ENCODE measurements at places on chromosomes 2 and 18.

DNA sequence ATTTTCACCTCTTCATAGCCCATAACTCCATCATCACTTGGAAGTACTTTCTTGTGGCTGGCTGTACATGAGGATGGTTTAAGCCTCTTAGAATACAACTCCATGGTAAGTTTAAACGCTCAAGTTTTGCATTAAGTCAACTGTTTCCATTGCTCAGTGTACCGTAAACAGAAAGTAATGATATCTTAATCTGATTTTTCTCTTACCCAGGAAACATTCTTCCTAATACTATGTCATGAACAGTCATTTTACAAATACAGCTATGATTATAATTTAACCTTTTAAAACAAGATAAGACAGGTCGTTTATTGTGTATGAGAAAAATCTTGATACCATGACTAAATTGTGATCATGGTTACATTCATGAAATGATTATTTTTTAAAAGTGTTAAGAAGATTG is 11.6 kb upstream of the DYNC2LI1 start:
- DNase-seq: no peak

- DNase-seq: no peak
Observed at GRCh38 chr2:58475756-58476155, 234.6 kb upstream of the FANCL start.

- DNase-seq: no peak
Observed at GRCh38 chr18:69774831-69775230, 172.8 kb downstream of the CD226 start.

GRCh38 chr2:237927986-237928385 is 38.8 kb upstream of the UBE2F start:
- DNase-seq: no peak

DNA sequence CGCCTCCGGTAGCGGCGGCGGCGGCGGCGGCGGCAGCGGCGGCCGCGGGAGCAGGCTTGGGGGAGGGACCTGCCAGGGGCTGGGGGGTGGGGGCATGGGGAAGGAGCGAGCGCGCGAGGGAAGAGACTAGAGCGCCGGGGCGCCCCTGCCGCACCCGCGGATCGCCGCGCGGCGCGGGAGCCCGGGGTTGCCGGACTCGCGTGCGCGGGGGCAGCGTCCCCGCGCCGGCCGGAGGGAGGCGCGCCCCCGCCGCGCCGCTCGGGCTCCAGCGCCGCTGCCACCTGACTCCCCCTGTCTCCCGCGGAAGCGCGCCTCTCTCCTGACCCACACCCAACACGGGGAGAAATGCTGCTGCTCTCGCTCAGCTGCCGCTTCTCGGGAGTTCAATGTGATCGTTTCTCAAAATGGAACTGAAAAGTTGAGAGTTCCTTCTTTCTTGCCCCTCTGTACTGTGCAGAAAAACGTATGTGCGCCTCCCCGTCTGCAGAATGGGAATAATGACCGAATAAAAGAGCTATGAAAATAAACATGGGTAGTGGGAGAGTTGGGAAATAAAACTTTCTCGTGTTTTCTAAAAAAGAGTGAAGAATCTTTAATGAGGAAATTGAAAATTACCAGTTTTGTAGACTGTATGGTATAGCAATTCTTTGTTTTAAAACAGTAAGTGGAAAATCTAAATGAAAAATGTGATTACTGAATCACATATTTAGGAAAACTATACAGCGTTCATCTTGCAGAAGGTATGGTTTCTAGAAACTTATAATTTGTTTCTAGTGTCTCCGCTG is 455 bp upstream of the TLK1 start:
- DNase-seq: no peak

DNA sequence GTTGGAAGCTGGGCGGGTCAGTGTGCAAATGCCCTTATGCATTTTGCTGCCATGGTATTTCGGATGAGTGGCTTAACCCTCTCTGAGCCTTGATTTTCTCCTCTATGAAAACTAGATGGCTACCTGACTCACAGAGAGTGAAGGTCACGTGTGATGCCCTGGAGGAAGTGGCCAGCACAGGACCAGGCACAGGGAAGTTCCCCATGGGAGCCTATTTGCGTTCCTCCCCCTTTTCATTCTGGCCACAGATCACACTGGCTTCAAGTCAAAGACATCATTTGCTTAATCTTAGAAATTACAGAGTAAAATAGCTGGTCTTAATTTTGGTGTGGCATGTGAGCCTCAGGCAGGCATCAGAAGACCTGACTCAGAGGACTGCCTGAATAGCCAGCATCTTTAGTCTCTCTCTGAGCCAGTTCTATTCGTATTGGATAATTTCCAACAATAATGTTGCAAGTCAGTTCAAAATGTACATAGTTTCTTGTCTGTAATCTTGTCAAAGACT is 57.6 kb upstream of the CD302 start:
- DNase-seq: no peak

GRCh38 chr2:223949241-223949840 is 4.2 kb upstream of the WDFY1 start:
- DNase-seq: no peak

- no peak for DNase-seq
Observed at GRCh38 chr2:112920923-112921532, 10.1 kb downstream of the IL37 start.

DNA sequence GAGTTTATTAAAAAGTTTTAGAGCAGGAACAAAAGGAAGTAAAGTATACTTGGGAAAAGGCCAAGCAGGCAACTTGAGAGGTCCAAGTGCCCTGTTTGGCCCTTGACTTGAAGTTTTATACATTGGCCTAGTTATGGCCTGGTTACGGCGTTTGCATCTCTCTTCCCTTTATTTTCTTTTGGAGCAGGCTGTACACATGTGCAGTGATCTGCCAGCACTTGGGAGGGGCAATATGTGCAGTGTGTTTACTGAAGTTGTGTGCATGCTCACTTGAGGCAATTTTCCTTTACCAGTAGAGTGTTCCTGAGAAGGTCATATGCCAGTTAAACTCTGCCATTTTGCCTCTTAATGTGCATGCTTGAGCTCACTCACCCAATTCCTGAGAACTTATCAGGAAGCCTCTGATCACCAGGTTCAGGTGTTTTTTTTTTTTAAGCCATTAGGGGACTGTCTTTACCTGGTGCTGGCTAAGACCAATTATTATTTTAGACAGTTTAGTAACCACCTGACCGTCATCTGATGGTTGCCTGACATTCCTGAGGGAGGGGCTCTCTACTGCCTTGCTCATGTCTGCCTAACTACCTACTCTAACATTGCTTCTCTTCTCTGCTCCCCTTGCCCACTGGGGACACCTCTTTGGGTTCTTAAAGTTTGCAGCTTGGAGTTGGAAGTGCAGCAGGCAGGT is 48.0 kb downstream of the SCN2A start:
- DNase-seq: no peak

DNA sequence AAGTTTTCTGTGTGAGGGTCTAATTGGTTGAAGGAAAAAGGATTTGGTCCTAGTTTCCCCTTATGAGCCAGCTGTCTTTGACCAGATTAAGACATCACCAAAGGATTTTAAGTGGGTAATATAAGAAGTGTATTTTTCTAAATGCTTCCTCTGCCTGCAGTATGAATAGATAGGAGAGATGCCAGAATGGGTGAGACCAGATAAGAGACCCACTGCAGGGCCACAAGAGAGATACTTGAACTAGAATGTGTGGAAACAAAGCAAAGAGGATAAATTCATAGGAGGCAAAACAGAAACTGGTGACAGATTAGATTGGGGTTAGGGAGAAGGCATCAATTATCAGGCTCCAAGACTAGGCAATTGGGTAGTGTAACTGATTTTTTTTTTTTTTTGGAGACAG is 1.1 kb upstream of the HDHD2 start:
- DNase-seq: no peak

DNA sequence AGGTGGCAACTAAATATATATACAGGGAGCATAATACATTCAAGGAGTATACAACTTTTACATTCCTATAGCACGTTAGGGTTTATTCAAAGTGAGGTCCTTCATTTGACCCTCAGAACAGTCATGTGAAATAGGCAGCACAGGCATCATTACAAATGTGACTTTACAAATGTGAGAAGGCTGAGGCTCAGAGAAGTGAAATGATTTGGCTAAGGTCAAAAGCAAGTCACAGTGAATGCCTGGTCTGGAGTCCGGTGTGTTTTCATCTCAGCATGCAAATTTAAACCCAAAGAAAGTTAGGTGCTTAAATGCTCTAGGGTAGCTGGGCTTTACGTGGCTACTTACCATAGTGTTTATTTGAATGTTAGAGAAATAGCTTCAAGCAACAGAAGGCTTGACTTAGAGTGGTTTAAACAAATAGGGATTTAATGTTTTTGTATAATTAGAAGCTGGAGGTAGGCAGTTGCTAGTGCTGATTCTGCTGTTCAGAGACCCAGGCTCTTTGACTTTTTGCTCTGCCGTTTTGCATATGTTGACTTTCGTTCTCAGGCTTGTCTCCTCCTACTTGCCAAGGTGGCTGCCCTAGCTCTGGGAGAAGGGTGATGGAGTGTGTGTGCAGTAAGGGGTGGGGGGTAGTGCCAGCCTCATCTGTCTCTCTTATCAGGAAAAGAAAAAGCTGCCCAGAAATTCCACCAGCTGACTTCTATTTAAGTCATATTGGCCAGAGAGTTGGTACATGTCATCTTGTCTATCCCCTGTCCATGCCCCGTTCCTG is 89.2 kb downstream of the PLCL1 start:
- no peak for DNase-seq

- DNase-seq: no peak
Observed at GRCh38 chr2:32715981-32716380, 88.1 kb downstream of the TTC27 start.

DNA sequence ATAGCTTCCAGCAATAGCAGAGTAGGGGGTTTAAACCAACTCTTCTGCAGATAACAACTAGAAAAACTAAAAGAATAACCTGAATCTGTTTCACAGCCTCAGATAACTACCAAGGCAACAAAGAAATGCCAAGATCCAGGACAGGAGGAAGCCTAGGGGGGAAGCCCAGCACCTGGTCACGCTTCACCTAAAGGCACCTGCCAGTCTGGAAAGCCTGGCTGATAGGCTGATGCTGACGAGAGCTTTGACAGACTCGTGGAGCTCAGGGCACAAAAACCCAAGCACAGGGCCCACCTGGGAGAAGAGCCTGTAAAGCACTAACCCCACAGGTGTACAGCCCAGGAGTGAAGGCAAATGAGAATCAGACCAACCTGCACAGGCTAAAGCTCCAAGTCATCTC is 22.6 kb downstream of the EIPR1 start:
- no peak for DNase-seq

GRCh38 chr18:28045176-28045810 is 131.6 kb downstream of the CDH2 start:
- DNase-seq: no peak

DNA sequence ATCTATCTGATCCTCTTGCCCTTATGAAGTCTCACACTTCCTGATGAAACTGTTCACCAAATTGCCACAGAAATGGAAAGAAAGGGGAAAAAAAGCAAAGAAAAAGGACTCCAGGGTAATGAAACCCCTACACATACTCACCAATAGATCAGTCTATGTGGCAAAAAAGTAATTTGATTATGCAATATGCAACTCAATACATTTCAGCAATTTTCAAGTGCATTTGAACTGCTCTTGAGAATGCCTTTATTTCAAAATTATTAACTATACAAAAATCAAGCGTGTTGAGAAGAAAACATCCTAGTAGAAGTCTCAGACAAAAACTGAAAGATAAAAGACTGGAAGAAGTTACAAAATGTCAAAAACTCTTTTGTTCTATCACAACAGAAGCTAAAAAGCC is 32.2 kb upstream of the PTPN4 start:
- no peak for DNase-seq

DNA sequence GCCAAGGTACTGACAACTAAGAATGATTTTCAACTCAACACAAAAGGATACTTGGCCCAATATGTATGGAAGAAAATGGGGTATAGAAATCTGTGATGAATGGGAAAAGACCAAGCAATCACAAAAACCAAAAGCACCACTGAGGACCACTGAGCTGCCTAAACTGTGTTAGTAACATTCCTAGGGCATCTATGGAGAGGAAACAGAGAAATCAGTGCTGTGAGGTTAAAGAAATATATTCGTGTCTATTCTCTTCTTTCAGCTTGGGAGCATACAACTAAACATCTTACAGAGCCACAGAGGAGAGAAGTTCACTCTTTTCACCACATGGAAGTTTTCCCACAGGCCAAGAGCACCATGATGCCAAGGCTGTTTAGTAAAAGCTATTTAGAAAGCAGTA is 47.3 kb upstream of the CALCRL start:
- no peak for DNase-seq

DNA sequence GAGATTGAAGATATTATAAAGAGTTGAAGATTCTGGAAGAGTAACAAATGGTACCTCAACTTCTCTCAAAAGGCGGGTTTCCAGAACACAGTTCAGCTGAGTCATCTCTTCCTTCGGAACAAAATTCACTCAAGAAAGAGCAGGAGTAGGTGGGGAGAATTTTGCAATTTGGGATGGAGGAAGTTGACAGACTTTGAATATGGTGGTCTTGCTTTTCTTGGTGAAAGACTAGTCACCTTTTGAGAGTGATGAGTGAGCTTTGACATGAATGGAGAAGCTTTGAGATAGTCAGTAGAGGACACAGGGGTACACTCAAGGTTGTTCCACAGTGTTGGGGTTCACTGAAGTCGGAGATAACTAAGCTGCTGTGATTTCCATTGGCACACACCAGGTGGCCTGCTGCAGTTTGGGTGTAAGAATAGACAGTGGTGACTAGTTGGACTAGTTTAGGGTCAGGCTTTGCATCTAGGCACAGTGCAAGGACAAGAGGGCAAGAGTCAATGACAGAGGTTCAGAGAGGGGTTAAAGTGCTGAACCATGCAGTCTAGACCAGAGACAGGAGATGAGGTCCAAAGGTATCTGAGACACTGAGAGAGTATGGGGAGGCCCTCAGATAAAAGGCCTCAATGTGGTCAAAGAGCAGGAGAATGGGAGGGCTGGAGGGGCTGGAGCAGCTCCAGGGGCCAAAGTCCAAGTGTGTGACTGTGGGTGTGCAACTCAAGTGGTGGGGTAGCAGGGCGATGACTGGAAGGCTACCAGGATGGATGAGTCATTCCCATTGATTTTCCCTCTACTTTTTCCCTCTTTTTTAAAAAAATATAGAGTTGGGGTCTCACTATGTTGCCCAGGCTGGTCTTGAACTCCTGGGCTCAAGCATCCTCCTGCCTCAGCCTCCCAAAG is 7.7 kb downstream of the CCL20 start:
- no peak for DNase-seq

GRCh38 chr2:179107737-179108136 is 57.8 kb upstream of the CCDC141 start:
- DNase-seq: no peak

GRCh38 chr18:8029061-8029460 is 461.9 kb downstream of the PTPRM start:
- no peak for DNase-seq

GRCh38 chr2:159164457-159164911 is 122.0 kb downstream of the WDSUB1 start:
- DNase-seq: no peak

DNA sequence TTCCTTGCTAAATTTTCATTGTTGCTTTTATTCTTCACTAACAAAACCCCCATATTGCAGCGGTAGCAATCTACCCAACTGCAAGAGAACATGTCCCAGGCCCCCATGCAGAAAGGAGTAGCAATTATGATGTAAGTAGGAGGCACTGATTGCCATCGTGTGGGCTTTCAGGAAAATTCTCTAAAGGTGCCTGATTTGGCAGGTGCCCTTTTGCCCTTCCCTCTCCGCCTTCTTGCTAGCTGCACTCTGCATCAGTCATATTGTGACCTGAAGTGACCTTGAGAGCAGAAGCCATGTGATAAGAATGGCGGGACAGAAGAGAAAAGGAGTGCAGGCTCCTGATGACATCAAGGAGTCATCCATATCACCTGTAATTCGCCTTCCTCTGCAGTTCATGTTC is 112.1 kb downstream of the NCKAP5 start:
- no peak for DNase-seq

- peak; percentile 26 for DNase-seq
Observed at GRCh38 chr18:39604836-39605235, 2039.2 kb upstream of the CELF4 start.

Measured in brain pericyte (primary cell).